AG04449 (cell line): ENCODE measurements at places on chromosomes 6 and 20.
A peak's percentile ranks its signal among the peaks of the same experiment; 100 is the strongest.

DNA sequence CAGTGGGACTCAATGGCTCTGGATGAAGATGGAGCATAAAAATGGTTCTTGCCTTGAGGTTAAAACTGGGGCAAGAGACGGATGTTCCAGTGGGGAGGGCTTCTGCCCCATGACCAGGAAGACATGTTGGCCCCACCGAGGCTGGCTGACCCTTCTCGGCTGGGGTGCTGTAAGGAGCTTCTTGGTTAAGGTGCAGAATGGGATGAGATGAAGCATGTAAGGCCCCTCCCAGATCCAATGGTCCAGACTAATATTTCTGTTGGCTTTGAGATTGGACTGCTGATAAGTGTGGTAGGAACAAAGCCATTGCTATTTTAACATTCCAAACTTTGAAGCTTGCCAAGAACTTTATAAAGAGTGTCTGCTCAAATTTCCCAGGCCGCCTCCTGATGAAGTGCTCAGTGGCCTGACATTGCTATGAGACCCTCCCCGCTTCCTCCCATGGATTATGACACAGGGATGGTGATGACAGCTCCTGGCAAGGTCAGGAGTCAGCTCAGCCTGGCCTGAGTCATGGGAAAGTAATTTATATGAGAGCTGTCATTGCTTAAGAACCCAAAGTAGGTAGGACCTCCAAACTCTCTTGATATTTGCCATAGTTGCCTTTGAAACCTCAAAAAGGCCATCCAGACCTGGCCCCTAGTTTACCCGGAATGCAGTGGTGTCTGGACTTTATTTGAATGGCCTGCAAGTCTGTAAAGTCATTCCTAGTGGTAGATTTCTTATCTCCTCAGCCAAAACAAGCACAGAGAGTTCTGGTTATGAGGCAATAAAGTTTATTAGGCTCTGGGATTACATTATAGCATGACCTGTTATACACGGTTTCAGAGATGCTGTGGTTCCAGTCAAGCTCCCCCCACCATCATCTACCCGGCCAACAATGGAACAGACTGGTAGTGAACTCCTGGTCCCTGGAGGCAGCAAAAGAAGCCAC is 55.2 kb downstream of the TGM2 start:
- DNase-seq: peak; percentile 98

DNA sequence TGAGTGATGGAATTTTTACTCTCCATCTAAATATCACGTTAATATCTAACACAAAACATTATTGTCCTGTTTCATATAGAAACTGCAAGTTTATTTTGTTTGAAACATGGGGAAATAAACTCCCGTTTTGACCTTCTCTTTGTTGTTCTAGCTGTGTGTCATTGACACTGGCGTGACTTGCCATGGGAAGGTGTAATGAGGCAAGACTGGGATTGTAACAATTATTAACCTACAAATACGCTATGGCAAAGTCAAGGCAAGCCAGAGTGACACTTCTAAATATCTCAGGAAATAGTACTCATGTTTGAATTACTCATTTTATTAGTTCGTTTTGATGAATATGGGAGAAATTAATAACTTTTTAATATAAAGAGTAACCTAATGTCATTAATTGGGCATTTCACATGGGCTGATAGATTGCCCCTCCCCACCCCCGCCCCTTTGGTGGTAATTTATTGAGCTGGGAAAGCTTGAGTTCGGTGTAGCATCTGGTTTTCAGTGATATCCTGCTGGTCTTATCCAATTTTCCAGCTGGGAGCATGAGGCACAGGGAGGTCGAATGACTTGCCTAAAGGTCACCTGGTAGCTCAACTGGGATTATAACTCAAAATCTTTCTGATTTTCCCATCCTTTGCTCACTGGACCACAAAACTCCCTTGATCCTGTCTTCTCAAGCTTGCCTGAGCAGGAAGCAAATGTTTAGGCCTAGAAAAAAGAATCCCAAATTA is 380.6 kb upstream of the JAG1 start:
- DNase-seq: no peak

- DNase-seq: no peak
These were observed 140.1 kb downstream of the QKI start for GRCh38 chr6:163554663-163555062.

DNA sequence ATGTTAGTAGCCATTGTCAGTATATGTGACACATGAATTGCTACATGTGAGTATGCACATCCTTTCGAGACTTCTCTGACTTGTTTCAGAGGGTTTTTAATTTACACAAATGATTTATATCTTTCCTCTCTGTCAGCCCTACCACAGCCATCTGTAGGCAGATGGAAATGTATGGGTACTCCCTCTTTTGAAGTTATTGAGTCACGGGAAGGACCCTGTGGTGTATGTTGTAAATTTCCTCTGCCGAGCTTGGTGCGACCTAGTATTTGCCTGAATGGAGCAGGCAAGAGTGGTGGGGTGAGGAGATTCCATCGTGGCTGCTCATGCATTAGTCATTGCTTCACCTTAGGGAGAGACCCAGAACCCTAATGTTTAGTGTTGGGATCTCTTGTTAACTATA is 171.9 kb downstream of the JARID2 start:
- no peak for DNase-seq

DNA sequence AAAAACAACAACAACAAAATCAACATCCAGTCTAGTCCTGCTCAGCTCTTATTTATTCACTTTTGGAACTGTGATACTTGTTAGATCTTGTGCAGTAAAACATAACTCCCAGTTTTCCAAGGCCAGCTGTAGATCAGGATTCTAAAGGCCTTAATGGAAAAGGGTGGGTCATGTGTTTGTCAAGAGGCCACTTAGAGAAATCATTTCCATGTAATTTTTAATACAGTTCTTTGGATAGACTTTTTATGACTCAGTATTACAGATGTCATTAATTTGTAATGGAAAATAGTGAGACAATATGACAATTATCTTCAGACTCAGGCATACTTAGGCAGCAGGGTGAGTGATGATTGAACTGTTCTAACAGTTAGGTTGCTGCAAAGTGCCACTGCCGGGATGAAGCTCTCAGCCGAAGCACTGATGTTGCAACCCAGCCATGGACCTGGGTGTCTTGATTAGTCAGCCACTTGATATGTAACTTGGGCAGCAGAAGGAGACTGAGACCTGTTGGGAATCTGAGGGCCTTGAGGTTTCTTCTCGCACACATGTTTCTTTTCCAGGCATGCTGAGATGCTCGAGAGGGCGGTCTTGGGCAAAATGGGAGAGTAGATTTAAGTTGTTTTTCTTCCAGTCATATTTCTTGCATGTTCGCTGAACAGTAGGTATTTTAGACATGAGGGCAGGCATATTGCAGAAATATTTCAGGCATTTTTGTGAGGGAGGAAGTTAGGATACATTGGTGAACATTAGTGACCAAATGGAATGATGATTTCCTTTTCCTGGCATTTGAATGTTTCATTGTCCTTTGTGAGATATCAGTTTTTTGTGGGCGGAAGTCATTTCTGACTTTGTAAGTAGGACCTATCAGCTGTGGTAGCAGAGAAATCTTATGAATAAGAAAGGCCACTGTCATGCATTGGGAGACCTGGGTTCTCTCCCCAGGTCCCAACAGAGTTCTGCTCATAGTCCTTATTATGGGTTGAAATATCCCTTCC is 52.3 kb downstream of the SLX4IP start:
- DNase-seq: no peak

GRCh38 chr20:24600012-24600411 is 130.6 kb downstream of the SYNDIG1 start:
- DNase-seq: no peak

DNA sequence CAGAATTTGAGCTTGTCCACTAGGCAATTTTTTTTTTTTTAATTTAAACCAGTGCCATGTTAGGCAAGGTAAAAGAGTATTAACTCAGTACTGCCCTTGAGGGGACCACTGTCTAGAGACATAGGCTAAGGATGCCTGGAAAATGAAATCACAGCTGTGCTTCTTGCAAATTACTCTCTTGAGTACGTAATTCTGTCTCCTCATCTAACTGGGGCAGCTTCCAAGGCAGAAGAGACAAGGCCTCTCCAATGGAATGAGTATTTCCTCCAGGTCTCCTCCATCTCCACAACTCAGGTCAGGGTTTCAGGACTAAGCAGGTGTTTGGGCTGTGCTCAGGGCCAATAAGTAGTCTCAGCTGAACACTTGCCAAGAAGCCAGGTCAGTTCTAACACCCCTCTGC is 33.8 kb upstream of the MRPS10 start:
- DNase-seq: no peak

GRCh38 chr6:167705211-167705750 is 121.4 kb upstream of the AFDN start:
- DNase-seq: no peak

GRCh38 chr20:50320901-50321796 is 130.5 kb downstream of the CEBPB start:
- peak; percentile 62 for DNase-seq

GRCh38 chr20:62168061-62168460 is 14.8 kb upstream of the MTG2 start:
- DNase-seq: no peak

DNA sequence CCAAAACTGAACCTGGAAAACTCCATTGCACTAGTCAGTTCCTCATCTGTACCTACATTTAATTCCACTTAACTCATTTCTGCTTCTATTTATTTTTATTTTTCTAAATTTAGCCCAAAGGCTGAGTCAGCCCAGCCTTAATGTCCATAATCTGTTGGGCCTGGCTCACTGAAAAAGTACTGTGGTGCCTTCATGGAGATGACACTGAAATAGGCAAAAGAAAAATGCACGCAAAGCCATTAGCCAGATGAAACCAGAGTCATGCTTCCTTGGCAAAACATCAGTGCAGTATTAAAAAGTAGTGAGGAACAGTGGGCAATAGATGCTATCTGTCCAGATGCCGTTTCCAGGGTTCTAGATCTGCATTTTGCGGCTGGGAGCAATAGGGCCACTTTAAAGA is 14.7 kb upstream of the PLCB4 start:
- no peak for DNase-seq

GRCh38 chr6:96237638-96238347 is 222.0 kb downstream of the FUT9 start:
- no peak for DNase-seq

DNA sequence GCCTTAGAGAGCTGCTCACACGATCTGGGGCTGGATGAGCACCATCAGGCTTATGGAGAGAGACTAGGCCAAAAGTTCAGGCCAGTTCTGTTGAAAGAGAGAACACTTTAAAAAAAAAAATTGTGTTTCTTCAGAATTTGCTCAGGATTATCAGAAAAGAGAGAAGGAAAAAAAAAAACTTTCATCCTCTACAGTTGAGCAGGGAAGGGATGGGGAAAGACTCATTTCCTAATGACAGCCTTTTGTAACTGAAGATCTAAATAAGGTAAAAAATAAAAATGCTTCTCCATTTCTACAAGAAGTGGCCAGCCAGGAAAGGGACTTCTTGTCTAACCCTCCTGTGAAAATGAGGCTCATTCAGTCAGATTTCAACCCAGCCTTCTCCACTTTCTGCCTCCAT is 134.8 kb downstream of the LY86 start:
- no peak for DNase-seq
